Stimulated activated naive CD8-positive, alpha-beta T cell treated with anti-CD3 and anti-CD28 coated beads, Interleukin-15, Interleukin-2, amounts not matched to agents 100 U/mL and 50 U/mL, for 24 hours (primary cell): ENCODE measurements at places on chromosomes 2 and 18.

DNA sequence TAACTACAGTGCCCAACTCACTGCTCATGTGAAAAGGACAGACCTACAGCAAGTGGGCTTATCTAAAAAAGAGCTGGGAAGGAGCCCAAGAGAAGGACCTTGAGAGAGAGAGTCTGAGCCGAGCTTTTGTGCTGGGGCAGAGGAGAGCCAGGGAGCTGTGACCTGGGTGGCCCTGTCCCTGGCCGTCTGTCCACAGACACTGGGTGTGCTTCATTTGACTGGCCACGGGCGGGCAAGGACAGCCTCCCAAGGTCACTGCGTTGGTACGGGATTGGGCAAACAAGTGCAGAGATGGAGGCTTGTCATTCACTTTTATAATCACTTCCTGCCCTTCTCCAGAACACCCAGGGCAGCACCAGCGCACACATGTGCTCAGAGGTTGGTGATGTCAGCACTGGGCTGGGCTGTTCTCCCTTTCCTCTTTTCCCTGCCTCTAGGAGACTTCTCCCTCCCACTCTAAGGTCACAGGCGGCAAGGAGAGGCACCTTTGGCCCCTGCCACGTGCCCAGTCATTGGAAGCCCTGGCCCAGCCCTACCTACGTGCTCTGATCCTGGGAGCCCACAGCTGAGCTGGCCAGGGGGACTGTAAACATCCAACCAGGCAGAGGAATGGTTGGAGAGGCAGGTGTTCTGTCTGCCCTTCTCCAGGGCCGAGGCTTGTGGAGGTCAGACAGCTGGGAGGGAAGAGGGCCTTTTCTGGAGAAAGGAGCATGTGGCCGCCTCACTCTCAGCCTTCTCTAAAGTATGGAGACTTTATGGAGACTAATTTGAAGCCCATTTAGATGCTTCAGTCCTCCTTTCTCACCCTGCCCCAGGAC lies 6.4 kb upstream of the PSD4 start:
- peak; percentile 43 for DNase-seq

DNA sequence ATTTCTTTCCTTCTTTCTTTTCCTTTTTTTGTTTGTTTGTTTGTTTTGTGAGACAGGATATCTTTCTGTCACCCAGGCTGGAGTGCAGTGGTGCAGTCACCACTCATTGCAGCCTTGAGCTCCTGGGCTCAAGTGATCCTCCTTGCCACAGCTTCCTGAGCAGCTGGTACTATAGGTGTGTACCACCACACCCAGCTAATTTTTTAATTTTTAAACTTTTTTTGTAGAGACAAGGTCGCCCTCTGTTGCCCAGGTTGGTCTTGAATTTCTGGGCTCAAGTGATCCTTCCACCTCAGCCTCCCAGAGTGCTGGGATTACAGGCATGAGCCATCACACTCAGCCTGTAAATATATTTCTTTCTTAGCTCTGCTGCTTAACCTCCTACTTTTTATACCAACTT lies 83.4 kb upstream of the CYP20A1 start:
- DNase-seq, result no peak

- no peak for DNase-seq
Observed at GRCh38 chr2:204483608-204484081, 61.6 kb upstream of the PARD3B start.

GRCh38 chr2:3960106-3960505 lies 256.7 kb downstream of the DCDC2C start:
- no peak for DNase-seq

DNA sequence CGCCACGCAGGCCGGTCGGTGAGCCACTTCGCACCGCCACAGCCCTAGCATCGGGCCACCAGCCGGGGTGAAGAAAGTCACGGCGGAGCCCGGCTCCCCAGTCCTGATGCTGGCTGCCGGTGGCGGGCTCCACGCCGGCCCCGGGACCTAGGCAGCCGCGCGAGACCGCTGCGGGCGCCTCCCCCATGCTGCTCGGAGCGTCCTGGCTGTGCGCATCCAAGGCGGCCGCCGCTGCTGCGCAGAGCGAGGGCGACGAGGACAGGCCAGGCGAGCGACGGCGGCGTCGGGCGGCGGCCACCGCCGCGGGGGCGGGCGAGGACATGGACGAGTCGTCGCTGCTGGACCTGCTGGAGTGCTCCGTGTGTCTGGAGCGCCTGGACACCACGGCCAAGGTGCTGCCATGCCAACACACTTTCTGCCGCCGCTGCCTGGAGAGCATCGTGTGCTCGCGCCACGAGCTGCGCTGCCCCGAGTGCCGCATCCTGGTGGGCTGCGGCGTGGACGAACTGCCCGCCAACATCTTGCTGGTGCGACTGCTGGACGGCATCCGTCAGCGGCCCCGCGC lies 433 bp downstream of the SH3RF3 start:
- DNase-seq, result no peak

- no peak for DNase-seq
Observed at GRCh38 chr18:49016648-49017539, 66.1 kb upstream of the SMAD7 start.

DNA sequence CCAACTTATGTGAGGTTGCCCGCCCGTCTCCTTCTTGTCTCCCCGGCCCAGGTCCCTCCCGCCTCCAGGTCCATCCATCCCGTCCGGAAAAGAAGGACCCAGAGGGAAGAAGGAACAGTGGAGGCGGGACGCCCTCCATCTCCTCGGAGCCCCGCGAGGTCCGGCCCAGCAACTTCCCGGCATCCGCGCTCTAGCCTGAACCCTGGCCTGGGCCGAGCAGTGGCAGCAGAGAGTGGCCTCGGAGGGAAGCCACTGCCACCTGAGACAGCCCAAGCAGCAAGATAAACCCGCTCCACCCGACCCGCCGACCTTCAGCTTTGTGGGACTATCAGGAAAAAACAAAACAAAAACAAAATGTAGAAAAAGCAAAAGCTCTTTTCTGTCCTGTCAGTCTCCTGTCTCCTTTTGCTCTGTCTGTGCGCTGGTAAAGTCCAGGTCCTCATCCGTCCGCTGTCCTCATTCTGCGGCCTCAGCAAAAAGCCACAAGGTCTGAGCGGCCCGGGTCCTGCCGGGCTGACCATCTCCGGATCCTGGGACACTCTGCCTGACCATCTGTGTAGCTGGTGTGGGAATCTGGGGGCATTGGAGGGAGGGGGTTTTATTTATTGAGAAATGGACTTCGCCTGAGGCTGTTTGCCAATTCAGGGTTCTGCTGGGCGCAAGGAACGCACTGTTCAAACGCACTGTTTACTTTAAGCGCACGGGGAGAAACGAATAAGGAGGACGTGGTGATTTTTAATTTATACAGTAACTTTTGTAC lies 3.1 kb downstream of the DLX1 start:
- DNase-seq, result no peak

- no peak for DNase-seq
Observed at GRCh38 chr18:8571399-8571798, 37.8 kb upstream of the RAB12 start.

- no peak for DNase-seq
Observed at GRCh38 chr2:9053534-9053931, 50.0 kb upstream of the MBOAT2 start.

- peak; percentile 42 for DNase-seq
Observed at GRCh38 chr2:207768866-207769596, 675 bp downstream of the FZD5 start.

GRCh38 chr2:5691985-5692529 lies at the start of gene SOX11:
SOX11 (plus strand) TSS chr2:5692384; CDS start chr2:5692722, 338 bp downstream.
- no peak for DNase-seq

DNA sequence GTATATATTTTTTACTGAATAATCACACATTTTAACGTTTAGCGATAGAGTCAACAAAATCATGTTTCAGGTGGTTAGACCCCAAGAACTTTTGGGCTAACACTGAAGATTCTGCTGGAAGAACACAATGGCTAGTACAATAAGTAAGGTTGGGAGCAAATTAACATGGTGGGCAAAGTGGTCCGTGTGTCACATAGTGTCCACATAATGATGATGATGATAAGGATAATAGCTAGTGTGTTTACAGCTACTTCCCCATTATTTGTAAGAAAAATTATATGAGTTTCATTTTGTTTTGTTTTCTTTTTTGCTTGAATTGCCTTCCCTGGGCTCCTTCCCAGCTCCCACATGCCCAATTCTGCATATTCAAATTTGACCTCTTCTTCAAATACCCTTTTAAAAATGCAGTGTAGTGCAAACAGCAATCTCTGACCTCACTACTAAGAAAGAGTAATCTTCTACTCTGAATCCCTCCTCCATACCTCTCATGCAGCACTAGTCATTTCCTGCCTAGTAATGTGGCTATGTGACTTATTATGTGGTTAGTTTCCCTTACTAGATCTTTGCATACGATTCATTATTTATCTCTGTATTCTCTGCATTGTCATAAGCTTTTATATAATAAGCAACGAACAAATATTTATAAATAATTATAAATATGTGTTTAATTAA lies 16.9 kb upstream of the VPS54 start:
- DNase-seq, result no peak

GRCh38 chr2:133653056-133653455 lies 84.8 kb upstream of the NCKAP5 start:
- no peak for DNase-seq

- DNase-seq, result no peak
Observed at GRCh38 chr2:224929512-224929911, 112.8 kb downstream of the DOCK10 start.

DNA sequence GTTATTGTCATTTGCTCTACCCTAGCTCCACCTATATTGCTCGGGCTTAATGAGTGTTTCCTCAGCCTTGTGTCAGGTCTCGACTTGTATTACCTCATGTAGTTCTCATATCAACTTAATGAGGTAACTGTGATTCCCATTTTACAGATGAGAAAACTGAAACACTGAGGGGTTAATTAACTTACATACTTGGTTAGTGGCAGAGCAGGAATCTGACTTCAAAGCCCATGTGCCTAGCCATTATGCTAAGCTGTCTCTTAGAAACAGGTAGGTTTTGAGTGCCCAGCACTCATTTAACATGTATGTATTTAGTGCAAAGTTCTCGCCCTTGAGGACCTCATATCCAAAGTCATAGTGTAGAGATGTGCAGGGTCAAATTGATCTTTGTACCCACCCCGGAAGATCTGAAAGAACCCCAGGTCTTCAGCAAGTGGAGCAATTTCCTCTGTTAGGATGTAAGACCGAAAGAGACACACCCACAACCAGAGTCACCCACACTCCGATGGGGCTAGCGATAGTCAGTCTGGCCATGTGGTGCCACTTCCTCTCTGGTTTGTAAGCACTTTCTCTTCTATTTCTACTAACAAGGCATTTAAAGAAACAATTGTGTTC lies 121.0 kb upstream of the SLC39A10 start:
- peak; percentile 68 for DNase-seq

DNA sequence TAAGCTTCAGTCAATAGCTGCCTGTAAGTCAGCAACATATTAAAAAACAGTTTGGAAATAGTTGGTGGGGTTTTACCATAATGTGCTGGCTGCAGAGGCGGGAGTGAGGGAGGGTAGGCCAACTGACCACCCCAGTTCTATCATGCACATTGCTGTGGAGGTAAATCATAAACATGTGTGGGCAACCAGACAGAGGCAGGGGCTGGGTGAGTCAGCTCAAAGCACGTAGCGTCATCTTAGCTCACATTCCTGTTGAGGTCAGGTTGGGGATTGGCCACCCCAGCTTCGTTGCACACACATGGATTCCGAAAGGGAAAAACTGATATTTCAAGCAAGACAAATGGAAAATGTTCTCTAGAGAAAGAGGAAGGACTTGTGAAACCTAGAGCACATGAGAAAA lies 19.5 kb downstream of the GPR45 start:
- DNase-seq, result no peak

DNA sequence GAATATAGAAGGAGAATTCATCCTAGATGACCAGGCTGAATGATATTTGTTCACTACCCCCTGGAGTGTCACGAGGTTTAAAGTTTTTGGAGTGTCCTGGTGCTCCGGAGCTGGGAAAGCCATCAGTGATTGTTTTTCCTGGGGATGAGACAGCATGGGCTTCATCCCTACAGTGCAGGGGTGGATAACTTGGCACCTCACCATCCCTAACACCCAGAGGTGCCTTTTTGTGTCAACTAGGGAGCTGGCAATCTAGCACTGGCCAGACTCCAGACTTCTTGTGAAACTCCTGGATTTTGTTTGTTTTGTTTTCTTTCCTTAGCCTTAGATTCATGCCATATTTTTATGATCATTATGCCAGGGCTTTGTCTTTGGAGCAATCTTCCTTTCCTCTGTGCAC lies 164.8 kb downstream of the PRKCE start:
- DNase-seq, result no peak

- DNase-seq, result no peak
Observed at GRCh38 chr2:158357699-158358098, 98.9 kb downstream of the CCDC148 start.

DNA sequence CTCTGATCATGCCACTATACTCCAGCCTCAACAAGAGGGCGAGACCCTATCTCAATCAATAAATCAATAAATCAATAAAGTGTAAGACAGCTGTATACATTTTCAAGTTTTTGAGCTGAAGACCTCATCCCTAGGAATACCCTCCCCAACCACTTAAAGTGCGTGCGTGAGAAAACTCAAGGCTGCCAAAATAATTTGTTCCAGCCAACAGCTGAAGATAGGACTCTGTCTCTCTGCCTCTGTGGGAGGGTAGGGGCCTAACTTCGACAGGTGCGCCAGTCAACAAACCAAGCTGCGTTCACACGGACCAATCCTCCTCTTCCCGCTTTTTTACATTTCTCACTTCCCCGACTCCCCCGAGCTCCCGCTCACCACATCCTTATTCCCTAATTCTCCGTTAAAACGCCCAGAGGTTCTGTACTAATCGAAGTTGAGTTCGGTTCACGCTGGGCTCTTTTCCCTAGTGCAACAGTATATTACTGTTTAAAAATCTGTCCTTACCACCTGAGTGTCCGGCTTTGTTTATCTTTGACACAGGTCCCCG lies 618 bp downstream of the POLR2D start:
- DNase-seq, result peak; percentile 20

- peak; percentile 94 for DNase-seq
Observed at GRCh38 chr2:189783927-189784867, at the start of the genes ORMDL1 and PMS1. ORMDL1 (minus strand) TSS chr2:189784339; CDS start chr2:189782595, 1,744 bp downstream. PMS1 (plus strand) TSS chr2:189784450; CDS start chr2:189791810, 7,360 bp downstream.

GRCh38 chr18:79943608-79944125 lies 7.8 kb downstream of the SLC66A2 start:
- DNase-seq, result no peak

- no peak for DNase-seq
Observed at GRCh38 chr2:7026742-7027141, 109.5 kb downstream of the RNF144A start.

DNA sequence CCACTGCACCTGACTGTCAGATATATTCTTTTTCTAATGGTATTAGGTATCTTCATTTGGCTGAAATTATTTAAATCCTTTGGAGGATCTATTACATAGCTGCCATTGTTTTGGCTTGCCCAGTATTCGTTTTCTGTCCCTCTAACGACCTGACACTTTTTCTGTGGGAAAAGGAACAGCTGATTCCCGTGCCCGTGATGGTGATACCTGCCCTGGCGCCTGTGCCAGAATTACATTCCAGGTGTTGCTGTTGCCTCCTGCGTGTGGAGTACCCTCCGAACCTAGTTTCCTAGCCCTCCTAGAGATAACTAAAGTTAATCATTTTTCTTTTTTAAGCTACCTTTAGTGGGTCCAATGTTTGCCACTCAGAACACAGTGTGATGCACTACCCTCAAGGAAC lies 14.0 kb downstream of the HOXD1 start:
- no peak for DNase-seq

- no peak for DNase-seq
Observed at GRCh38 chr18:59022167-59022945, 117.3 kb upstream of the SEC11C start.
